Activated naive CD8-positive, alpha-beta T cell treated with anti-CD3 and anti-CD28 coated beads for 36 hours (primary cell): ENCODE measurements at places on chromosomes 1 and 21. TPM values are rescaled to one million over a fixed set of nuclear protein-coding genes. Genes with fewer than 3 reads are reported as not detected.

Gene PIGV
- total RNA-seq = 20.8 TPM

Gene NBPF20
- 0.76 TPM for total RNA-seq

Gene GRIK3
- not detected for total RNA-seq

- H3K27me3 ChIP-seq = no peaks in the 10 kb centered on the region
- H3K4me1 ChIP-seq = no peaks in the 10 kb centered on the region
- no peak overlapping the region for H3K27ac ChIP-seq
- DNase-seq = no peak
- H3K36me3 ChIP-seq = no peaks in the 10 kb centered on the region
- H3K4me3 ChIP-seq = no peak overlapping the region
These were observed 83.4 kb downstream of the BACH1 start for GRCh38 chr21:29382030-29382654.

GRCh38 chr1:70103770-70104169, 101.6 kb downstream of the LRRC40 start:
- no peak for DNase-seq
- peaks cover 4% of the 10 kb centered on the region for H3K27me3 ChIP-seq
- H3K27ac ChIP-seq = no peak overlapping the region
- H3K36me3 ChIP-seq = no peaks in the 10 kb centered on the region
- H3K4me3 ChIP-seq = no peak overlapping the region

GRCh38 chr1:7726623-7727022, 44.5 kb upstream of the VAMP3 start:
- H3K36me3 ChIP-seq = no peaks in the 10 kb centered on the region
- H3K27ac ChIP-seq = no peak overlapping the region
- no peak overlapping the region for H3K4me3 ChIP-seq
- H3K27me3 ChIP-seq = peaks cover 13% of the 10 kb centered on the region
- no peak for DNase-seq

GRCh38 chr1:8460132-8460544, 142.2 kb downstream of the SLC45A1 start:
- no peak overlapping the region for H3K27ac ChIP-seq
- peaks cover 48% of the 10 kb centered on the region for H3K4me1 ChIP-seq
- no peak for DNase-seq
- H3K27me3 ChIP-seq = no peaks in the 10 kb centered on the region
- H3K36me3 ChIP-seq = peaks cover 11% of the 10 kb centered on the region
- no peak overlapping the region for H3K4me3 ChIP-seq

DNA sequence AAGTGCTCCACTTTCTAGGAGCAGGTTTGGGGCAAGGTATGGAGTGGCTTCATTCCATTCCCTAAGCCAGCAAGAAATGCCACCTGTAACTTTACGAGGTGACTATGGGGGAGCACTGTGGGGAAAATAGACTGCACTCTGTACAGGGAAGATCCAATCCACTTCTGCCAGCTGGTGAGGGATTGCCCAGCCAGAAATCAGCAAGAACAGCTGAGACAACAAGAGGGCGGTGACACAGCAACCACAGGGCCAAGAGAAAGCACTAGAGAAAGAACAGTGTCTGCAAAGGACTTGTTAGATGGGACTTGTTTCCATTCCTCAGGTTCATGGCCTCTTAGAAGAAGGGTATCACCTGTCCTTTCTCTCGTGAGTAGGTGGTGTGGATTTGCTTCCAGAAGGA, 19.6 kb downstream of the CAPN8 start:
- H3K27ac ChIP-seq = no peak overlapping the region
- H3K4me1 ChIP-seq = no peaks in the 10 kb centered on the region
- no peak for DNase-seq
- H3K27me3 ChIP-seq = peaks cover 9% of the 10 kb centered on the region

Gene SYT6
- not detected for total RNA-seq

GRCh38 chr1:189499736-189500135, 977.9 kb downstream of the BRINP3 start:
- no peak overlapping the region for H3K27ac ChIP-seq
- no peaks in the 10 kb centered on the region for H3K36me3 ChIP-seq
- H3K4me3 ChIP-seq = no peak overlapping the region

DNA sequence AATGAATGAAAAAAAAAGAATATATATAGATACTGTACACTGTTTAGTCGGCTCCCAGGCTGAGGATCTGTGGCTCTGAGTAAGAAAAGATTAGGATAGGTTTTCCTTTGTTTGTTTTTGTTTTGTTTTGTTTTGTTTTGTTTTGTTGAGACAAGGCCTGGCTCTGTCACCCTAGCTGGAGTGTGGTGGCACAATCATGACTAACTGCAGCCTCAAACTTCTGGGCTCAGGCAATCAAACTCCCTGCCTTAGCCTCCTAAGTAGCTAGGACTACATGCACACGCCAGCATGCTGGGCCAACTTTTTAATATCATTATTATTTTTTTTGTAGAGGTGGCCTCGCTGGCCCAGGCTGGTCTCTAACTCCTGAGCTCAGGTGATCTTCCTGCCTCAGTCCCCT, 87.9 kb upstream of the PTBP2 start:
- no peak overlapping the region for H3K27ac ChIP-seq
- H3K27me3 ChIP-seq = no peaks in the 10 kb centered on the region
- no peak overlapping the region for H3K4me3 ChIP-seq
- no peaks in the 10 kb centered on the region for H3K4me1 ChIP-seq
